GM23248 (cell line): ENCODE measurements at places on chromosomes 2 and 18. TPM values are rescaled to one million over a fixed set of nuclear protein-coding genes. Genes with fewer than 3 reads are reported as not detected.
A peak's percentile ranks its signal among the peaks of the same experiment; 100 is the strongest.

Gene ITGB1BP1
- 39.0 and 52.2 TPM in 2 replicates for total RNA-seq

GRCh38 chr2:241965931-241966412 is 96.4 kb downstream of the RTP5 start:
- peak; percentile 94 for DNase-seq

Gene AFF3
- 0.76 and 0.86 TPM in 2 replicates for total RNA-seq

DNA sequence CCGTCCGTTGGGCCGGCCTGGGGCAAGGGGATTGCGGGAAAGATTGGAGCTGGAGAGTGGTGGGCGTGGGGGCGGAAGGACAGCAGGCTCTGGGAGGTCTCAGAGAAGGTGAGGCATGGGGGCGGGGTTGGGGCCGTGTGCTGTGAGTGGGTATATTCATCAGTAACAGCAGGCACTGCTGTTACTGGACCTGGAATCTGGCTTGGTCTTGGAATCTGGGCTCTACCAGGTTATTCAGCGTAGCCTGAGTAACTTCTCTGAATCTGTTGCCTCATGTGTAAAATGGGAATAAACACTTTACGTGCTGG is 435 bp downstream of the RNF181 start:
- no peak for DNase-seq

Gene SOWAHC
- 43.6 and 46.0 TPM in 2 replicates for total RNA-seq

DNA sequence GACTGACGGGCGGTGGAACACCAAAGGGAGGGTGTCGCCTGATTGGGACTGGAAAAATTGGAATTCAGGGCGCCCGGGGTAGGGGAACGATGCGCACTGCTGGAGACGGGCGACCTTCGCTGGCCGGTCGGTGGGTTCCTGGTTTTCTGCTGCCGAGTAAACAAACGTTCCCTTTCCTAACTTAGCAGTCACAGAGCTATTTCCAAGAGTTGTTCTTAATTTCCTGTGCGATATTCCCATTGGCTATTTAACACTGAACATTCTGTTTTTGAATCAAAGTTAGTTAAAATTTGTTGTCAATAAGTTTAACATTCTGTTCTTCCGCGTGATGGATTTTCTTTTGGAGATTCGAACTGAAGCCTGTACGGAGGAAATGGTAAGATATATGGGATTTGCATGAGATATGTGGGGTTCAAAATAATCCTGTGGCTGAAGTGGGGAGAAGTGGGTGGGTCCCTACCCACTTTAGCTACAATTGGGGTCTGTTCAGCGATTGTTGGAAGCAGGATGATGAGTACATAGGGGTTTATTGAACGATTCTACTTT is 862 bp downstream of the C18orf54 start:
- DNase-seq: peak; percentile 49

DNA sequence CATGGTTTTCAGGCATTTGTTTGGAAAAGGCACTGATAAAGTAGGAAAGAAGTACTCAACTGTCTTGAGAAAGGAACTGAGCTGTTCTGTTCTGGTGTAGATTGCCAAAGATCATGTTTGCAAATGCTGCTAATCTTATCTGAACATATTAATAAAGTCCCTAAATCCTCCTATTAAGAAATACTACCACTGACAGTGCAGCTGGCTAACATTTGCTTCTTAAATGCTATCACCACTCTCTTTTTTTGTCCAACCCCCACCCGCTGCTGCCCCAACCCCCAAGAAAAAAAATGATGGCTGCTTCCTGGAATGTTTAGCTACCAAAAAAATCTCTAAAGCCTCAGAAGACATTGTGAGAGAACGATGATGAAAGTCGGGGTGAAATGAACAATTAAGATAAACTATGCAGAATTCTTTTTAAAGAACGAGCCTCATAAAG is 130.7 kb downstream of the CCBE1 start:
- no peak for DNase-seq

Gene SETBP1
- 4.1 and 5.2 TPM in 2 replicates for total RNA-seq

Gene LIMS4
- 1.0 TPM in 1 of 2 replicates, not detected in the other for total RNA-seq

GRCh38 chr2:163264341-163264740 is 425.8 kb upstream of the KCNH7 start:
- peak; percentile 76 for DNase-seq

Gene ZNF516
- 18.0 and 29.4 TPM in 2 replicates for total RNA-seq

Gene CDH7
- total RNA-seq: not detected in 2 replicates

DNA sequence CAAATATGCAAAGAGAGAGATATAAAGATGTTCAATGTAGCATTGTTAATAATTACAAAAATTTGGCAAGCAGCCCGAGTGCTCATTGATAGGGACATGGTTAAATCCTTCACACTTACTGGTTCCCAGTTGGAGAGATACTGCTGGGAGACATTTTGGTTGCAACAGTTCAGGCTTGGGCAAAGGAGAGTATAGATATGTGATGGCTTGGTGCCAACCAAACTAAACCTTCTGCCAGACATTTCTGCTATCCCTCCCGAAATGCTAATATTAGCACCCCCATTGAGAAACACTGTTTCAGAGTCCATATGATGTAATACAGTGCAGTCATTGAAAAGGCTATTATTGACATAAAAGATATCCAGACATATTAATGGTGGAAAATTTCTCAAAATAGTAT is 11.5 kb downstream of the GEN1 start:
- no peak for DNase-seq
